ENCODE measurements at places on chromosomes 6 and 20. TPM values are rescaled to one million over a fixed set of nuclear protein-coding genes. Genes with fewer than 3 reads are reported as not detected.

Gene LY6G5B
- total RNA-seq, result 10.2 TPM

Gene HLA-DQB1
- not detected for total RNA-seq

Gene POFUT1
- 68.3 TPM for total RNA-seq

Gene RNF5
- 48.0 TPM for total RNA-seq

Gene PLCB4
- 13.3 TPM for total RNA-seq

Gene HLA-A
- 187 TPM for total RNA-seq

Gene CD93
- total RNA-seq, result 3.7 TPM

DNA sequence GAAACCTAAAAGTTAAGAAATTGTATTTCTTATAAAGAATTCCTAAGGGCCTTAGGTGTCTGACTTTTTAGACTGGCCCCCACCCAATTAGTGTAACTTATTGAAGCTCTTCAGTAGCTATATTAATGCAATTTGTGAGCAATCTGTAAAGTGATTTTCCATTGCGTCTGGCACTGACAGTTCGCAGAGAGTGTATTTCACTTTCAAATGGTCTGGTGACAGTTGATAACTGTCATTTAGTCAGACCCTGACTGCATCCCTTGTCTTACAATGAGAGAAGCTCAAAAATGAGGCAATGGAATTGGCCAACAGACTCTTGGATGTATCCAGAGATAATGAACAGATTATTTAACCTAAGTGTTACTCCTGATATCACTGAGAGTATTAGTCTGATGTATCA, 351.8 kb downstream of the FRK start:
- DNase-seq, result no peak
- no peak overlapping the region for H3K4me3 ChIP-seq
- H3K27me3 ChIP-seq, result no peaks in the 10 kb centered on the region
- H3K4me1 ChIP-seq, result no peaks in the 10 kb centered on the region
- H3K27ac ChIP-seq, result no peak overlapping the region
- H3K36me3 ChIP-seq, result no peaks in the 10 kb centered on the region

GRCh38 chr6:2947445-2947844, 23.9 kb downstream of the SERPINB6 start:
- H3K27me3 ChIP-seq, result no peaks in the 10 kb centered on the region
- H3K36me3 ChIP-seq, result peaks cover 23% of the 10 kb centered on the region
- H3K4me1 ChIP-seq, result peaks cover 2% of the 10 kb centered on the region
- DNase-seq, result no peak

DNA sequence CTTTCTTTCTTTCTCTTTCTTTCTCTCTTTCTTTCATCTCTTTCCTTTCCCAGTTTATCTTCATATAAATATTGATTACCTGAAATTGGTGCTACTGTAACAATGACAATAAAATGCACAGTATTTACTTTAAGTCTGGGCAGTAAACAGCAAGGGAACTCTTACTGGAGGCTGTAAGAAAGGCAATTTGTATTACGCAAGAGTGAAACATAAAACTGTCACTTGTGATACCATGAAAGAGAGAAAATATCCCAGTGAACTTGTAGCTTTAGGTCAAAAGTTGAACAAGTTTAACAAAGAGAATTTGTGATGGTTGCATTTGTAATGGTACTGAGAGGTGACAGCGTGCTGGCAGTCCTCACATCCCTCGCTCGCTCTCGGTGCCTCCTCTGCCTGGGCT, 80.0 kb downstream of the EYS start:
- DNase-seq, result no peak
- no peaks in the 10 kb centered on the region for H3K27me3 ChIP-seq
- no peaks in the 10 kb centered on the region for H3K4me1 ChIP-seq
- no peak overlapping the region for H3K27ac ChIP-seq

DNA sequence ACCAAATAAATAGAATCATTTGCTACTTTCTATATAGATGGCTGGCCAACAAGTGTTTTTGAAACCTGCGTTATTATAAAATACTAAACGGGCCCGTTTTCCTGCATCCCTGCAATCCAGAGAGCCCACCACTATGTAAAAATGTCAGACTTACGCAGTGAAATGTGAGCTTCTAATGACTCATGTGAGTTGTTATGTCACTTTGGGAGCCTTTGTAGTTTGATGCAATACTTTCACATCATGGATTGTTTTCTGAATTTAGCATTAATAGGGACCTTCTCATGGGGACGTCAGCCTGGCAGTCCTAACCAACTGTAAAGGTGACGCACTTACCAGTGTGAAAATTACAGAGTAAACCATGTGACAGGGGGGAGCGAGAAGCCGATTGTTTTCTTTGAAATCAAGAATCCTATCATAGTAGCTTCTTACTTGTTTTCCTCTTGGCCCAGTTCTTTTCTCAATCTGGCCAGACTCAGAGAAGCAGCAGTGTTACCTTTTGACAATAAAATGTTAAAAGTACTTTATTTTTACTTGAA, 75.3 kb downstream of the SSR1 start:
- peaks cover 12% of the 10 kb centered on the region for H3K36me3 ChIP-seq
- no peak overlapping the region for H3K27ac ChIP-seq
- H3K27me3 ChIP-seq, result no peaks in the 10 kb centered on the region
- peaks cover 19% of the 10 kb centered on the region for H3K4me1 ChIP-seq

DNA sequence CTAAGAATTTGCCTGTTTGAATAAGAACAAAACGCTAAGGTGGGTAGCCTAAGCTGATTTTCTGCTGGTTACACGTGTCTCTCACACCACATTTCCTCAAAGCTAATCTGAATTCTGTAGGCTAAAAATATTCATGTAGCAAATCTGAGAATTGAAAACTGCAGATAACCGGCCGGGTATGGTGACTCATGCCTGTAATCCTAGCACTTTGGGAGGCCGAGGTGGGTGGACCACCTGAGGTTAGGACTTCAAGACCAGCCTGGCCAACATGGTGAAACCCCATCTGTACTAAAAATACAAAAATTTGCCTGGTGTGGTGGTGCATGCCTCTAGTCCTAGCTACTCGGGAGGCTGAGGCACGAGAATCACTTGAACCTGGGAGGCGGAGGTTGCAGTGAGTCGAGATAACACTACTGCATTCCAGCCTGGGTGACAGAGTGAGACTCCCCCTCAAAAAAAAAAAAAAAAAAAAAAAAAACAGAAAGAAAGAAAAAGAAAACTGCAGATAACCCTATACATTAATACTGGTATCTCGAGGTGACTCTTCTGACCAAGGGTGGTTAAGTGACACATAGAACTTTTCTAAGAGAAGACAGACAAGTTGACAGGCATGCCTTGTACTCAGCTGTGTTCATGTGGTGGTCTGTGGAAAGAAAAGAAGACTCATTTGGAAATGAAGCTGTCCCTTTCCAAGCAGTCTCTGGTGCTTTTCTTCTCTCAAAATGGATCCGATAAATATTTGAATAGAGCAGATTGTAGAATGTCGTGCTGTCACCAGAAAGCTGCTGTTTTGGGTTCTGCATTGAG, 24.7 kb upstream of the ASXL1 start:
- DNase-seq, result no peak
- peaks cover 20% of the 10 kb centered on the region for H3K36me3 ChIP-seq
- H3K4me3 ChIP-seq, result no peak overlapping the region
- H3K27ac ChIP-seq, result peak overlapping the region; percentile 87
- no peaks in the 10 kb centered on the region for H3K27me3 ChIP-seq
- H3K4me1 ChIP-seq, result peaks cover 32% of the 10 kb centered on the region

DNA sequence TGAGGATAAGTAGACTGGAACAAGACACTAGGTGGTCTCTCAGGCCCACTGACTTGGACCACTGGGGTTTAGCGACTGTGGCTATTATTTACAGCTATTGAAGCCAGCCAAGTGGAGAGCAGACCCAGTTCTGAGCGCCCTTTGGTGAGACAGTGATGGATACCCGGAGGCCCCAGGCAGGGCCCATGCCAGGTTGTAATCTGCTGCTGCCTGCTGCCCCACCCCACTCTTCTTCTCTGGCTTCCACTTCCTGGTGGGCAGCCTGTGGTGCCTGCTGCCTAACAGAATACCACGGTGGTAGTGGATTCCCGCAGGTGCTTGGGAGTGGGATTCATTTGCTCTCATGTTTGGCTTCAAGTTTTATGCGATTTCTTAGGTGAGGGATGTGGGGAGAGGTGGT, 570 bp downstream of the RAB44 start:
- peaks cover 6% of the 10 kb centered on the region for H3K4me1 ChIP-seq
- H3K27me3 ChIP-seq, result peaks cover 6% of the 10 kb centered on the region
- no peak overlapping the region for H3K27ac ChIP-seq
- DNase-seq, result no peak
- H3K36me3 ChIP-seq, result no peaks in the 10 kb centered on the region

GRCh38 chr20:24164360-24164759, 175.8 kb upstream of the GGTLC1 start:
- no peaks in the 10 kb centered on the region for H3K36me3 ChIP-seq
- no peak for DNase-seq
- H3K4me3 ChIP-seq, result no peak overlapping the region
- no peaks in the 10 kb centered on the region for H3K27me3 ChIP-seq
- no peak overlapping the region for H3K27ac ChIP-seq

DNA sequence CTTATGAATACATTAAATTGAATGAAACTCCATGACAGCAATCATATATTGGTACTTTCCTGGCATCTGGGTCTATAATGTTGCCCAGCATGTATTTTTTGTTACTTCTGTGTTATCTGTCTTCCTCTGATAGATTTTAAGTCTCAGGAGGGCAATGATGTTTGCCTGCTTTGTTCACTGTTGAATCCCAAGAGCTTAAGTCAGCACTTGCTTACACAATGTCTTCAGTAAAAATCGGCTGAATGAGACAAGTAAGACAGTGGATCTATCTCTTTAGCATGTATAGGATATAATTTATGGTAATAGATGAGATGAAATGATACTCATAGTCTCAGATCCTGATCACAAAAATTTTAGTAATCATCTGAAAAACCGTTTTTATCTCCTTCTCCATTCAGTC, 1034.9 kb upstream of the EPHA7 start:
- no peaks in the 10 kb centered on the region for H3K36me3 ChIP-seq
- no peaks in the 10 kb centered on the region for H3K27me3 ChIP-seq
- H3K27ac ChIP-seq, result no peak overlapping the region
- no peak overlapping the region for H3K4me3 ChIP-seq
- no peaks in the 10 kb centered on the region for H3K4me1 ChIP-seq

- H3K27ac ChIP-seq, result no peak overlapping the region
- DNase-seq, result no peak
- no peaks in the 10 kb centered on the region for H3K36me3 ChIP-seq
Measured at GRCh38 chr6:53527249-53527765, 17.6 kb downstream of the GCLC start.

GRCh38 chr6:2426561-2427340, 181.3 kb upstream of the GMDS start:
- peaks cover 3% of the 10 kb centered on the region for H3K4me1 ChIP-seq
- H3K4me3 ChIP-seq, result no peak overlapping the region
- H3K27me3 ChIP-seq, result no peaks in the 10 kb centered on the region
- no peak overlapping the region for H3K27ac ChIP-seq

- H3K4me3 ChIP-seq, result no peak overlapping the region
- H3K36me3 ChIP-seq, result peaks cover 13% of the 10 kb centered on the region
- no peak for DNase-seq
- no peaks in the 10 kb centered on the region for H3K27me3 ChIP-seq
Measured at GRCh38 chr6:108996208-108996607, 98.4 kb downstream of the SESN1 start.

DNA sequence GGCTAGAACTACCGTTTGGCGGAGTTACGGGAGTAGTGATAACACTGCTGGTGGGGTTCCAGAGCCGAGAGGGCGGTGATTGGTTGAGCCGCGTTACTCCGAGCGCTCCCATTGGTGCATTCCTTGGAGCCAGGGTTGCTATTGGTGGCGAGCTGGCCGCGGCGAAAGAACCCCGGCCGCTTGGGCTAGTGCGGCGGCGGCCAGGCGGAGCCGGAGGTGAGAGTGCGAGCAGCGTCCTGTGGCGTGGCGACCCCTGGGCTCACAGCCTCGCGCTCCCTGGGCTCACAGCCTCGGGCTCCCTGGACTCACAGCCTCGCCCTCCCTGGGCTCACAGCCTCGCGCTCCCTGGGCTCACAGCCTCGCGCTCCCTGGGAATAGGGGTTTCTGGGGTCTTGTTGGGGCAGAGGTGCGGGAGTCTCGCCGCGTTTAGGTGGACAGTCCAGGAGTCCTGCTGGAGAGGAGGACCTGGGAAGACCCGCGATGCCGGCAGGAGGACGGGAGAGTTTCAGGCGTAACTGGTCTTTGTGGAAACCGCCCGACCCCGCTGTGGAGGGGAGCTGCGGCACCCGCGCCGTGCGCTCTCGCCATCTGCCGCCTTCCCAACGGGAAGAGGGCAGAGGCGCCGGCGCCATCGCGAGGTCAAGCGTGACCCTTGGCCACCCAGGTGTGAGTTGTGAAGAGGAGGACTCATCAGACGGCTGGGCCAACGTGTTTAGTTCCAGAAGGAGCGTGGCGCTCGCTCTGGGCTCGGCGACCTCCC, 12.2 kb downstream of the PRDM13 start:
- H3K4me1 ChIP-seq, result peaks cover 9% of the 10 kb centered on the region
- no peak for DNase-seq
- H3K36me3 ChIP-seq, result peaks cover 5% of the 10 kb centered on the region
- H3K27me3 ChIP-seq, result peaks cover 84% of the 10 kb centered on the region
- H3K27ac ChIP-seq, result no peak overlapping the region
- no peak overlapping the region for H3K4me3 ChIP-seq

- peaks cover 41% of the 10 kb centered on the region for H3K4me1 ChIP-seq
- no peak for DNase-seq
- H3K36me3 ChIP-seq, result no peaks in the 10 kb centered on the region
Measured at GRCh38 chr6:154752022-154752421, 18.8 kb downstream of the SCAF8 start.

GRCh38 chr6:80733641-80734040, 627.2 kb downstream of the BCKDHB start:
- DNase-seq, result no peak
- H3K27ac ChIP-seq, result no peak overlapping the region
- H3K4me3 ChIP-seq, result no peak overlapping the region
- peaks cover 10% of the 10 kb centered on the region for H3K27me3 ChIP-seq

GRCh38 chr20:59939879-59940128, 301 bp downstream of the PPP1R3D start:
- H3K4me1 ChIP-seq, result peaks cover 40% of the 10 kb centered on the region
- no peaks in the 10 kb centered on the region for H3K27me3 ChIP-seq
- DNase-seq, result peak; percentile 90
- peak overlapping the region; percentile 94 for H3K27ac ChIP-seq

DNA sequence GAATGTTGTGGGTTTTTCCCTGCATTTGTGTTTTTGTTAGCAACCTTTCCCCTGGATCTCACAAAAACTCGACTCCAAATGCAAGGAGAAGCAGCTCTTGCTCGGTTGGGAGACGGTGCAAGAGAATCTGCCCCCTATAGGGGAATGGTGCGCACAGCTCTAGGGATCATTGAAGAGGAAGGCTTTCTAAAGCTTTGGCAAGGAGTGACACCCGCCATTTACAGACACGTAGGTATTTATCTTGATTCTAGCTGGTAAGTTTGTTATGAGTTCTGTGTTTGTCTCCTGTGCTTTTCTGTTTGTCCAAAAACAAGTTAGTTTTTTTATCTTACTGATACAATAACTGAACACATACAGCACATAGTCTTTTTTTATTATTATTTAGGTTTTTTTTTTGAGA, 3.0 kb downstream of the SLC25A27 start:
- H3K27me3 ChIP-seq, result peaks cover 9% of the 10 kb centered on the region
- no peak overlapping the region for H3K27ac ChIP-seq
- no peak overlapping the region for H3K4me3 ChIP-seq
- no peak for DNase-seq
- H3K4me1 ChIP-seq, result peaks cover 14% of the 10 kb centered on the region
- no peaks in the 10 kb centered on the region for H3K36me3 ChIP-seq

Measured in chondrocyte (in vitro differentiated cells).